ENCODE measurements at places on chromosomes 12 and 14.

- DNase-seq: no peak
These were observed 599.1 kb downstream of the CCER1 start for GRCh38 chr12:90355711-90356355.

DNA sequence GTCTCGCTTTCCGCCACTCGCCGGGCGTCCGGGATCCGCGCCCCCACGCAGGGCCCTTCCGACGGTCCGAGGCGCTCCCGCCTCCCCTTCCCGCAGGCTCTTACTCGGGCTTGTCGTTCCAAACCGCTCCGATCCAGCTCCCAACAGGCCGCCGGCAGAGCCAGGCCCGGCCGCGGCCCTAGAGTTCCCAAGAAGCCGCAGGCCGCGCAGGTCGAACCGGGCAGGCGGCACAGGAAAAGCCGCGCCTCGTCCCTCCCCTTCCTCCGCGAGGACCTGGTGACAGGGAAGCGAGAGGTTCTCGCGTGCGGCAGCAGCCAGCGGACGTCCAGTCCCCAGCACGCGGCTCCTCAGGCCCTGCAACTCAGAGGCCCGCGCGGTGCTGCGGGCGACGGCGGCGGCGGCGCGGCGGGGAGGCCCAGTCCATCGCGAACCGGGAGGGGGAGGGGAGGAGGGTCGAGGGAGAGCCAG, 272 bp downstream of the HECTD1 start:
- no peak for DNase-seq

DNA sequence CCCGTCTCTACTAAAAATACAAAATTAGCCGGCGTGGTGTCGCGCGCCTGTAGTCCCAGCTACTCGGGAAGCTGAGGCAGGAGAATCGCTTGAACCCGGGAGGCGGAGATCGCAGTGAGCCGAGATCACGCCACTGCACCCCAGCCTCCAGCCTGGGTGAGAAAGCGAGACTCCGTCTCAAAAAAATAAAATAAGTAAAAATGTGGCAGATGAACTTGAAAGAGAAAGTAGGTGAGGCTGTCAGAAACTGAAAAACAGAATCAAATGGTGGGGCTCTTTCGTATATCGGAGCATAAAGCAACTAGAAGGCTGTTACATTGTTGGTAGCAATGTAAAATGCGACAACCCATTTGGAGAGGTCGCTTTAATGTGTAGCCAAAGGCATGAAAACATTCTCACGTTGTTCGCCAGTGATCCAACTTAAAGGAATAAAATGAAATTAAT, 767 bp upstream of the CCNT1 start:
- no peak for DNase-seq

- DNase-seq: no peak
These were observed 67.6 kb downstream of the GTF2A1 start for GRCh38 chr14:81153187-81153586.

DNA sequence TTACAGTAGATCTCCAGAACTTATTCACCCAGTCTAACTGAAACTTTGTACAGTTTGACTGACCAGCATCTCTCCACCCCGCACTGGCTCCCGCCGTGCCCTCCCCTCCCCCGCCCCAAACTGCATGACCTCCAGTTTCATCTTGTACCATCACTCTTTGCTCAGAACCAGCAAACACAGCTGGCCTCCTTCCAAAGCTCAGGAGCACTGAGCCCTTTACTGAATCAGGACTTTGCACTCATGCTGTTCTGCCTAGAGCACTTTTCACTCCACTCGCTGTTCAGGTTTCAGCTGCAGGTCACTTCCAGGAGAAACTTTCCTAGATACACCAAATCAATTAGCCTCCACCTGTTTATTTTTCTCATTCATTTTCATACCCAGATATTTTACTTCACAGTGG, 455.3 kb upstream of the PDE3A start:
- DNase-seq: no peak

DNA sequence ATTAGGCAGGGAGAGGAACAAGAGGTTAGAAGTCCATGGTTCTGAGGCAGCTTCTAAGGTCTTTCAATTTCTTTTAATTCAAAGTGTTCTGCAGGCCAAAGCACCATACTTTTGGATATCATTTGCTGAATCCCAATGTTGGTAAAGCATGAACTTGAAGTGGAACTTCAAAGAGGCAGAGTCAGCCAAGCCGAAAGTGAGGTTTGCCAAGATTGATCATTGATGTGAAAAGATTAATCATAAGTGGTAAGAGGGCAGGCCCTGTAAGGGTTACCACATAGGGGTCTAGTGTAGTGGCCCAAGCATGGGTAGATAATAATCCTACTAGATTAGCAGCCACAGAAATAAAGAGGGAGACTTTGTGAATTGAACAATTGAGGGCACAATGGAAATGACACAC, 191.7 kb upstream of the DIO2 start:
- DNase-seq: no peak

GRCh38 chr12:42660117-42660516, 70.6 kb upstream of the PRICKLE1 start:
- no peak for DNase-seq

DNA sequence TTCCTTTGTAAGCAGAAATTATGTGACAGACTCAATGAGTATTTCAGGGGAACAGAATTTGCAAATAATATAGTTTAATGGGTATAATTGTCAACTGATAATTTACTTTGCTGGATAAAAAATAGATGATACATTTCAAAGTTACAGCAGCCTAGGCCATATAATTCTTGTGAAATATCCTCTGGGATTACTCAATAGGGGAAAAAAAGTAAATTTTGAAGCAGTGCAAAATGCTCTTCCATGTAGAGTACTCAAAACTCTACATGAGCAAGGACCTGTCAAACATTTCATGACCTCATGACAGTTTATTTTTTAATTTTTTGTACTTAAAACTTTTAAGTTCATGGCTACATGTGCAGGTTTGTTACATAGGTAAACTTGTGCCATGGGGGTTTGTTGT, 163.3 kb downstream of the DACT1 start:
- DNase-seq: no peak

GRCh38 chr12:59873136-59873535, 277.3 kb downstream of the SLC16A7 start:
- no peak for DNase-seq

DNA sequence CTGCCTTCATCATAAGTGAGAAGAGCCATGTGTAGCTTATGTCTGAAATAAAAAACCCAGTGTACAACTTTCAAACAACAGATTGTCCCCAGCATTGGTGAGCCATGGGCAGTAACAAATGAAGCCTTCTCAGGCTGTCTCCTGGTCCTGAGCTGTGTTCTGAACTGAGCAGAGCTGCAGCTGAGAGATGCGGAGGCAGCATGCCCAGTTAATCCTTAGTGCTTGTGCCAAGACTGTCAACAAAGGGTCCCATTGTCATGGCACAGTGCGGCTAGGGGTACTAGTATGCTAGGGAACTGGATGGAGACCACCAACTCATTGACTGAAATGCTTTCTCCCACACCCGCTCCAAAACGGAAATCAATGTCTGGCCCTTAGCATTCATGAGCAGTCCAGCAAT, 154.3 kb downstream of the RMST start:
- DNase-seq: no peak

DNA sequence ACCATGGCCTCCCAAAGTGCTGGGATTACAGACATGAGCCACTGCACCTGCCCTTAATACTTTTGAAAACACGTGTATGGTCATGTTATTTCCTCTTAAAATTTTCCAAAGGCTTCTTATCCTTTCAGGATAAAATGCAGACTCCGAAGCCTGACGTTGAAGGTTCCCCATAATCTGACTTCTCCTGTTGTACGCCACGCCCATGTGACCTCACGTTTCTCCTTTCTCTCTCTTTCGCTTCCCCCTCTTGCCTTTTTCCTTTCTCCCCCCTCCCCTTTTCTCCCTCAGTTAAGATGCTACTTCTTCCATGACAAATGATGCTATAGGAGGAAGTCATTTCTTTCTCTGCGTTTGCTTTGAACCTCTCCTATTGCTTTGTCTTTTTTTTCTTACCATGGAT, 266.0 kb downstream of the FBXL14 start:
- no peak for DNase-seq

DNA sequence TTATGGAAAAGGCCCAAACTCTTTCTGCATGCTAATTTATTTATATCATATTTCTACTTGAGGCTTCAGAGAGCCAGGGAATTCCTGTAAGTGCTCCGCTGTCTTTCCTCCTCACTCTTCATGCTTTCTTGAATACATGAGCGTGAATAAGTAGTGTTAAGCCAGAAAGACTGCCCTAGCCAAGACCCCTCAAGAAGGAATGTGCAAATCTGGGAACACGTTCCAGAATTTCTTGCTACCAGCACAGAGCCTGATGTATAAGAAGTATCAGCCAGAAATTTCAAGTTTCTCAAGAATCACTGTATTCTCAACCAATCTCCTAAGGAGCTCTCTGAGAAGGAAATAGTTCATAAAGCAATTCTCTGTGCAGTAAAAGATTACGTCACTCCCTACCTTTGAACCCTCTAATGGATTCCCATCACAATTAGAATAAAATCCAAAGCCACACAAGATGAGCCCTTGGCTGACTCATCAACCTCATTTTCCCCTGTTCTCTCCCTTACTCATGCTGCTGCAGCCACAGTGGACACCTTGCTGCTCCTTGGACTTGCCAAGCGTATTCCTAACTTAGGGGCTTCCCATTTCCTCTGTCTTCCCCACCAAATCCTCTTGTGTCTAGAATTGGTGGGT, 6.9 kb upstream of the TSPAN8 start:
- DNase-seq: no peak

DNA sequence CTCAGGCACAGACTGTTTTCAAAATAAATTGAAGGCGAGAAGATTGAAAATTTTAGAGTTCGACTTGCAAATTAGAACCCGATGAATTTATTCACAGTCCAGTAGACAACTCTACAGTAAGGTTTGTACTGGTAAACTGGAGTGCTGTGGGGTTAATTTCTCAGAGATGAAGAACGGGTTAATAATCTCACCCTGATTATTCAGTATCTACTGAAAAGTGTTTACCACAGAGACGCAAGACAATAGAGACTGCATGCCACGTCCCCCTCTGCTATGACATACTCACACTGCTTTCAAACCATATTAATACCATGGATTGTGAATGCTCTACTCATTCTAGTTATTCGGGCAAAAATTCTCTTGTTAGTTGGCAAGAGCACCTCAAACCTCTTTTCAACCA, 36.1 kb downstream of the CFL2 start:
- DNase-seq: no peak

DNA sequence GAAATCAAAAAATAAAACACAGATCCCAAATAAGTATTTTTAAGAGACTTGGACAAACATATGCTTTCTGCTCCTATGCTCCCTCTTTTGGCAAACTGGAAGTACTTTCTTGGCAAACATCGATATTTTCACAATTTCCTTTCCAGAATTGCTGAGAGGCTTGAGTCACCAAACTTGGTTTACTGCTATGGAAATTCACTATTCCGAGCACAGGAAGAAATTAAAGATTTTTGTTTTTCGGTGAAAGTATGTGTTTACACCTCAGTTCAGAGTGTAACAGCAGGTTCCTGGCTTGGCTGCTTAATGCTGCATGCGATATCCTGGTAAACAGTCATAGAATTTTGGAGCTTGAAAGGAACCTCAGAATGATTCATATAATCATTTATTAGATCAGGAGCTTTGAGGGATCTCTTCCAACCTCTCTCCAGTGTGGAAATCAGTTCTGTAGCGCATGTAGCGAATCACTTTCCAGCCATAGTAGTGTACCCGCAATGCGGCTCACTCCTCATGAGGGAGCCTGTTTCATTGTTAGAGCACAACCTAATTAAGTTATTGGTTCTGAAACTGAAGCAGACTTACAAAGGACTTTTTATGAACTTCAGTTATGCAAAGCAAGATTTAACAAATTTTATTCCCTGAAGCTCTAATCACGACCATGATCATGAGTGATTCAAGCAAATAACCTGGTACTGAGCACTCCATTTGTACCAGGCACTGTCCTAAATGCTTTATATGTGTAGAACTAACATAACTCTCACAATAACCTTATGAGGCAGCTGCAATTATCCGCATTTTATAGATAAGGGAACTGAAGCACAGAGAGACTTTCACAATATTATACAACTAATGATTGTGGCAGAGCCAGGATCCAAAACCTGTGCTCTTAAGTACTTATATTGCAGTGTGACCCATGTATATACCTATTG, 56.4 kb upstream of the ATP2A2 start:
- no peak for DNase-seq

DNA sequence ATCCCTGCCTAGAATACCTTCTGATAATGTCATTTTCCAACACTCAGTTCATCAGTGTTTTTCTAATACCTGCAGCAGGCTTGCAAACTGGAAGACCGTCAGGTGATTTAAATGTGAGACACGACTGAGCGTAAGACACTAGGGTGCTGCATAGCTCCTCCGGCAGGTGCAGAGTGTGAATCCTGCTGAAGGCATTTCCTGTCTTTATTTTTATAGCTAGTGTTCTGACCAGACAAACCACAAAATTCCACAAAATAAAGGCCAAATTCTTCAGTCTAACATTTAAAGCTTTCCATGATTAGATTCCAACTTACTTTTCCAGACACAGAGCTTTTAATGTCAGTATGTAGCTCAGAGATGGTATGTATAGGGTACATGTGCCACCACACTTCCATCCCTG, 70.7 kb downstream of the BBS10 start:
- DNase-seq: no peak
